ENCODE measurements at places on chromosomes 2 and 18.

DNA sequence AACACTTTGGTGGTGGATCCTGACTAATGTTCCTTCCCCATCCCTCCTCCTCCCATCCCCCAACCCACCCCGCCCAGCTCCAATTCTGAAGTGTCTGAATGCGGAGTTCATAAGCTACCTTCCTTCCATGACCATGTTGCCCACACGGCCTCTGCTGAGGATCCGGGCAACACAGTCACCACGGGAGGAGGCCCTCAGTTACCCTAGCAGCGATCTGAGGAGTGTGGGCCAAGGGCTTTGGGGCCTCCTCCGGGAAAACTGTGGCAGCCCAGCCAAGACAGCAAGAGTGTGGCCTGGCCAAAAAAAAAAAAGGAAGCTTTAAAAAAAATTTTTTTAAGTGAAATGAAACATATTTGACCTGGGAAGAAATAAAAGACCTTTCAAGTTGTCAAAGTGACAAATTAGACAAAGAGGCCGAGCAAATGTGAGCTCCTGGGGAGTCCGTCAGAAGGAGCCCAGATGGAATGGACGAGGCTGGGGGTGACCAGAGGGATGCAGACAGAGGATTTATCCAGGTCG lies 169.0 kb upstream of the PKDCC start:
- no peak for DNase-seq

DNA sequence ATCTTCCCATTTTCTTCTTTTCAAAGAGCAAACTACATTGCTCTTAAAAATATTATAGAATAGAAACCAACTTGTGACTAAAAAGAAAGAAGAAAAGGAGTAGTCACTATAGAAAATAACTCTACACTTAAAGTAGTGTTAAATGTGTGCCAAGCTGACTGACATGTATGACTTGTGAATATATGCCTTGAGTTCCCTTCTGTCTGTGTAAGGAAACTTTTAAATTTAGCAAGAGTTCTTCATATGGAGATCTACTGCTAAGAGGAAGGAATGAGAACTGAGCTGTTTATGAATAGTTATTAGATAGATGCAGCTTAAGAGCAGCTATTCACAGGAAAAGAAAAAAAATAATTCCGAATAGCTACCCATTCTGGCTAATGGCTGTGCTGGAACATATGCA lies 1221.7 kb upstream of the ZEB2 start:
- DNase-seq: no peak

GRCh38 chr2:223086370-223086981 lies 34.5 kb downstream of the KCNE4 start:
- no peak for DNase-seq

- no peak for DNase-seq
These were observed 122.1 kb upstream of the SLC39A10 start for GRCh38 chr2:195534971-195535370.

DNA sequence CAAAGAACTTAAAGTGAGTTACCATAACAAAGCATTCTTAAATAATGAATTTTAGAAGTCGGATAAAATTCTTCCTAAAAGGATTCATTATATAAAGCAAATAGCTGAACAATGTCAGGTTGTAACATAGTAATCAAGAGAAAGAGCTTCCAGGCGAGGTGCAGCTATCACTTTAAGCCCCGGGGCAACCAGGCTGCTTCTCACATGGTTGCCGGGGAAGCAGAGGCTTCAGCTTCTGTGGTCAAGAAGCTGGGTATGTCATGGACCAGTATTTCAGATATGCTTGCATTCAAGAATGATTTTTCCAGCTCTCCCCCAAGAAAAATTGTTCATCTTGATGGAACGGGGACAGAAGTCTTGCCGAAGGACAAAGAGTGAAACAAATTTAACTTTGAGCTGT lies 23.6 kb upstream of the KYNU start:
- DNase-seq: no peak

DNA sequence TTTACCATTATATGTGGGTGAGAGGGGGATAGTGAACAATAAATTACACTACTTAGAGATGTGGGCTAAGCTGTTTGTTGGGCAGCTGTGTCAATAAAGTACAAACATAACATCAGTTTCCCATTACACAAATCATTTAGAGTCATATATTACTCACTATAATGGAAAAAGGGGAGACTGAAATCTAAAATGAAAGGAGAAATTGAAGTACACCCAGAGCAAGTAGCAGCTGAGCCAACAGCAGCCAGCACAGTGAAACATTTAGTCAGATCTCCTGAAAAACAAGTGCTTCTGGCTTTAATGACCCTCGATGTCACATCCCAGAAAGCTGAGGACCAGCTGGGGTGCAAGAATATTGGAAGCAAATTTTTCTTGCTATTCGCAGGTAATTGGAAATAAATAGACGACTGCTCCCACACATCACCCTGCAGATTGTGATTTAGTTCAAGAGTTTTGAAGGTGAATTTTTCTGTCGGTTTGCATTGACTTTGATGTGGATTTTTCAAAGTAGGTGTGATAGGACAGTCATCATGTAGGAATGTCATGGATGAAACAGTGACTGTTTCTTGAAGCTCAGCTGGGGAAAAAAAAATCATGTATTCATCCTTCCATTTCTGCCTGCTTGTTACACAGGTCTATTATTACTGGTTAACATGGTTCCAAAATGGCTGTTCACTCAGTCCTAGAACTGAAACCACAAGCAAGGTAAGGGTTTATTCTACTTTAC lies 1607.3 kb upstream of the CELF4 start:
- no peak for DNase-seq

GRCh38 chr2:240310201-240310600 lies 125.3 kb upstream of the GPC1 start:
- DNase-seq: no peak

GRCh38 chr18:79625924-79626561 lies 53.6 kb upstream of the CTDP1 start:
- DNase-seq: no peak

- no peak for DNase-seq
These were observed 2.2 kb downstream of the CAVIN2 start for GRCh38 chr2:191844706-191845105.

DNA sequence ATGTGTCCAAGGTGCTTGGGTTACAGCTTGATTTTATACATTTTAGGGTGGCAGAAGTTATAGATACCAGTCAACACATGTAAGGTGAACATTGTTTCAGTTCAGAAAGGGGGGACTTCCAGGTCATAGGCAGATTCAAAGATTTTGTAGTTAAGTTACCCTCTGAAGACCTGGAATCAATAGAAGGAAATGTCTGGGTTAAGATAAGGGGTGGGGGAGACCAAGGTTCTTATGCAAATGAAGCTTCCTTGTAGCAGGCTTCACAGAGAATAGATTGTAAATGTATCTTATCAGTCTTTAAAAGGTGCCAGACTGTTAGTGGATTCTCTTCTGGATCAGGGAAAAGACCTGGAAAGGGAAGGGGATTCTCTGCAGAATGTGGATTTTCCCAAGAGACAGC lies 42.4 kb downstream of the BMPR2 start:
- DNase-seq: no peak

- DNase-seq: no peak
These were observed 5.4 kb downstream of the MARCHF4 start for GRCh38 chr2:216366777-216367471.

Measured in HuH-7.5 (cell line).